ENCODE measurements at places on chromosomes 1 and 21. TPM values are rescaled to one million over a fixed set of nuclear protein-coding genes. Genes with fewer than 3 reads are reported as not detected.

DNA sequence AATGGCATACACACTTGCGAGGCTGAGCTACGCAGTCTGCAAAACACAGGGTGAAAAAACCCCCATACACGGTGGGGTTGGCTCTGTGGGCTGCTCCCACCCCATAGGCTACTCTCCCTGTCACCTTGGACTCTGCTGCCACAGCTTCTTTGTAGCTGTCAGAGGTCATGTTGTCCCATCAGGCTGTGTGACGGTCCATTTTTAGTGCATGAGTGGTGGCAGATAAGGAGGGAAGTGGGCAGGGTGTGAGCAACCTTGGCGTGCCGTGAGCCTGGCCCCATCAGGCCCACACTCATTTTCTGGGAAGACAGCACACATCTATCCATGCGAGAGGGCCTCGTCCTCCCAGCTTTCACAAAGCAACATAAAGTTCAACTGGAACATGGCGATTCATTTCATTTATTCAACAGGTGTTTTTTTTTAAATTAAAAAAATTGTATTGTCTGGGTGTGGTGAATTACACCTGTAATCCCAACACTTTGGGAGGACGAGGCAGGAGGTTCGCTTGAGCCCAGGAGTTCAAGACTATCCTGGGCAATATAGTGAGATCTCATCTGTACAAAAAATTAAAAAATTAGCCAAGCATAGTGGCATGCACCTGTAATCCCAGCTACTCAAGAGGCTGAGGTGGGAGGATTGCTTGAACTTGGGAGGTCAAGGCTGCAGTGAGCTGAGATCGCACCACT, 9.5 kb downstream of the GPR137B start:
- peak; percentile 43 for DNase-seq
- H3K36me3 ChIP-seq: no peaks in the 10 kb centered on the region
- H3K4me3 ChIP-seq: no peak overlapping the region

MAP3K21 gene
- total RNA-seq: 0.41 TPM

- no peak for DNase-seq
- peaks cover 56% of the 10 kb centered on the region for H3K27me3 ChIP-seq
- no peak overlapping the region for H3K4me3 ChIP-seq
- H3K4me1 ChIP-seq: no peaks in the 10 kb centered on the region
- no peaks in the 10 kb centered on the region for H3K36me3 ChIP-seq
Measured at GRCh38 chr1:201269281-201269680, 14.0 kb upstream of the PKP1 start.

DENND2C gene
- 3.2 TPM for total RNA-seq

DNA sequence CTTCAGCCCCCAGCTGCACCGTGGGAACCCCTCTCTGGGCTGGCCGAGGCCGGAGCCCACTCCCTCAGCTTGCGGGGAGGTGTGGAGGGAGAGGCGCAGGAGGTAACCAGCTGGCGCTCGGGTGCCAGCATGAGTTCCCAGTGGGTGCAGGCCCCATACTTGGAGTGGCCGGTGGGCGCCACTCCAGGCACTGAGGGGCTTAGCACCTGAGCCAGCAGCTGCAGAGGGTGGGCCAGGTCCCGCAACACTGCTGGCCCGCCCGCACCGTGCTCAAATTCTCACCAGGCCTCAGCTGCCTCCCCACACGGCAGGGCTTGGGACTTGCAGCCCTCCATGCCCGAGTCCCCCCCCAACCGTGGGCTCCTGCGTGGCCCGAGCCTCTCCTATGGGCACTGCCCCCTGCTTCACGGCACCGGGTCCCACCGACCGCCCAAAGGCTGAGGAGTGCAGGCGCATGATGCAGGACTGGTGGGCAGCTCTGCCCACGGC, 47.2 kb downstream of the LRRC53 start:
- no peak for DNase-seq
- peaks cover 8% of the 10 kb centered on the region for H3K36me3 ChIP-seq
- H3K27ac ChIP-seq: no peak overlapping the region
- no peak overlapping the region for H3K4me3 ChIP-seq
- no peaks in the 10 kb centered on the region for H3K27me3 ChIP-seq

CD53 gene
- 7.5 TPM for total RNA-seq

MPL gene
- total RNA-seq: 0.82 TPM
